AML-193 (cell line): ENCODE measurements at places on chromosomes 12 and 14.
A peak's percentile ranks its signal among the peaks of the same experiment; 100 is the strongest.

GRCh38 chr12:122458105-122459035, 35.9 kb upstream of the CLIP1 start:
- no peak for DNase-seq

DNA sequence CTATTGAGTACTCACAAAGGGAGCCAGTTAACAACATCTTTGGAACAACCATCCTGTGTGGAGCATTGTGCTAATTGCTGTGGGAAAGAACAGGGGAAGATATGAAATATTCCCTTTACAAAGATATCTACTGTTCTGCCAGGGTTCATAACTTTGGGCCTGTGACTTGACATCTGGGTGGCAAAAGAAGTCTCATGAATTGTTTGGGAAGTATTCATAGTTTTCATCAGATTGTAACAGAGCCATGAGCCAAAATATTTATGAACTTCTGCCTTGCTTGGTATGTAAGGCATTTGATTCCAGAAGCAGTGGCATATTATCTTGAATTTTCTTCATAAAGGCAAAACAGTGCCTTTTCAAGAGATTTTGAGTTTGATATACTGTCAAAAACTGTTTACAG, 816.2 kb downstream of the DIO2 start:
- no peak for DNase-seq

GRCh38 chr12:13144266-13144828, 40.9 kb upstream of the GSG1 start:
- DNase-seq: peak; percentile 52

DNA sequence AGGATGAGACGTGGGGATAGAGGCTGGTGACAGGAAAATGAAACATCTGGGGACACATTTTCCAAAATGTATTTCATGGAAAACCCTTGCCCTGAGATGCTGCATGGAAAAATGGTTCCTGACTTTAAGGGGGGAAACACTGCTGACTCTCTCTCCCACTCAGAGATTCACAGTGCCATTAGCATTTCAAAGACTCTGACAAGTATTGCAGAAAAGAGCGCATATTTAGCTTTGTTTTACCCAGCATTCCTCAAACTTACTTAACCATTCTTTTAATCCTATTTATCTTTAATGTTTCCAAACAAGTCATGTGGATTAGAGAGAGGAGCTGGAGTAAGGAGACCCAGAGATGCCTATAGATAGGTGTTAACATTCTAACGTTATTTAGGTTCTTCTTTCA, 141.8 kb upstream of the DYRK2 start:
- DNase-seq: no peak

- DNase-seq: no peak
These were observed 42.5 kb upstream of the MYBPC1 start for GRCh38 chr12:101552277-101552676.

DNA sequence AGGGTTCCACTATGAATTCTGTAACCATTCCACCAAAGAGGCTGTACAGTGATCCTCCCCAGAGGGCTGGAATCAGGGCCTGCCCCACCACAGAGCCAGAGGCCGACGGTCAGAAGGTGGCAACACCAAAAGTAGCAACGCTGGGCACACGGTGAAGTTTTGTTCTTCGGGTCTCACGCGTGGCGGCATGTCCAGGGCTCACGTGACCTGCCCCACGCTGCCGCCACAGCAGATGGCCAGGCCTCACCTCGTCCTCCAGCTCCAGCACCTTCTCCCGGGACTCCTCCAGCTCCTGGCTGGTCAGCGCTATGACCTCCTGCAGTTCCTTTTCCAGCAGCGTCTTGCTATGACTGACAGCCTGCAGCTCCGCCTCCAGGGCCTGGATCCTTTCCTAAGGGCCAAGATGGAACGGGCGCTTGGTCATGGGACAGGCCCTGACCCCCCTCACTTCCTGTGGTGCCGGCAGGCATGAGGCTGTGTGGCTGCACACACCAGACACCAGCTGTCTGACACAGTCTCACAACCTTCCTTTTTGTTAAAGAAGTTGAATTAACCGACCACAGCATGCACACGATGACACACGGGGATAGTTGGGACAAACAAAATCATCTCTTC, 22.4 kb upstream of the ANKLE2 start:
- DNase-seq: no peak

DNA sequence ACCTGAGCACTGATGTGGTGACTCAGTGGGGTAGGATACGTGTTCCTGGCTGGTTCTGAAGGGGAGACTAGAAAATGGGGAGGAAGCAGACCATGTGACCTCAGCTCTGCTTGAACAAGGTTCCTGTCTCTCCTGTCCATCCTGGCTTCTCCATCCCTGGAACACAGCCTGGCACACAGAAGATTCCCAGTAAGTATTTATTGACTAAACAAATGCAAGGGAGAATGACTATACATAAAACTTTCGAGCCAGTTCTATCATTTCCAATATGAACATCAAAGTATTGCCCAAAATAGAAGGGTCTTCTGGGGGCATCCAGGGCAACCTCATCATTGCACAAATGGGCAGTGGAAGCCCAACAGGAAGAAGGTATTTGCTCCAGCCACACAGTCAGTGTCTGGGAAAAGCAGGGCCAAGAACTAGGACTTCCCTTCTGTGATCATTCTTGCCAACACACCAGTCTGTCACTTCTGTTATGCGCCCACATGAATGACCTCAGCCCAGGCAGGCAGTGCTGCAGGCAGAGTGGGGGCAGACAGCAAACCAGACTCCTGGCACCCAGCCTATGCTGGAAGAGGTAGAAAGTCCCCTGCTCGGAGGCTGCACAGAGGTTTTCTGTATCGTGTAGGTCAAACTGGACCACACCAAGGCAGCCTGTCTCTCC, 5.6 kb upstream of the SERPINA9 start:
- no peak for DNase-seq

DNA sequence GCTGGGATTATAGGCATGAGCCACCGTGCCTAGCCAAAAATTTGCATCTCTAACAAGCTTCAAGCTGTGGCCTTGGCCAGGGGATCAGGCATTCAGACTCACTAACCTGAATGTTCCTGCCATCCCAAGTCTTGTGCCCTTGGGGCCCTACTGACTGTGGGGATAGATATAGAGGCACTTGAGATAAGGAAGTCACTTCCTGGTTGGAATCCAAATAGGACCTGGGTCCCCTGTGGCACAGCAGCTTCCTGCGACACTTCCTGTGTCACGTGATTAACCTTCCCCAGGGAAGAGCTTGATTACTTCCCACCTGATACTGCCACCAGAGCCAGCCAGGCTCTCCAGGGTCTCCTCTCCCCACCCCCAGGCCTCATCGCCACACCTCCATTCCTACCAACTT, 128.2 kb downstream of the BCL11B start:
- no peak for DNase-seq

DNA sequence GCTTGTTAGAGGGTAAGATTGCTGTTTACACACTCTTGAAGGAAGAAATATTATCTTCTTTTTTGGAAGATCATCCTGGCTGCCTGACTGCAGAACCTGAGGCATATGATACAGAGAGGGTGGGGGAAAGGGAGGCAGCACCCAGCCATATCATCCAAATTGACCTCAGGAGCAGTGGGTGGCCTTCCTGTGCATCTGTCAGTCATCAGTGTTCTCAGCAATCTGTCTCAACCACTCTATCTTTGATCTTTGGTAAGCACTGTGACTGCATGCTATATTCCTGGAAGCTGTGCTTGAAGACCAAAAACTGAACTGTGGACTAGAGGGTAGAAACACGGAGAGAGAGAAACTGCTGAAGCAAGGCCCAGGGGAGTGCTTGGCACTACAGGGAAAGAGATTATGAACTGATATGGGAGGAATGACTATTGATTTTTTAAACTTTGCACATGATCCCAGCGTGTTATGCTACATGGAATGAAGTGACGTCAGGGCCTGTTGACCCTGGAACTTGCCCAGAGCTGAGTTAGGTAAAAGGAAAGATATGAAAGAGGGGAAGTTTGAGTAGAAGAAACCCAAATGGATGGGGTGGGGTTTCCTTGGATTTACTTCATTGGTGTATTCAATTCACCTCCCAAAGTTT, 171.5 kb downstream of the ASCL1 start:
- DNase-seq: no peak

DNA sequence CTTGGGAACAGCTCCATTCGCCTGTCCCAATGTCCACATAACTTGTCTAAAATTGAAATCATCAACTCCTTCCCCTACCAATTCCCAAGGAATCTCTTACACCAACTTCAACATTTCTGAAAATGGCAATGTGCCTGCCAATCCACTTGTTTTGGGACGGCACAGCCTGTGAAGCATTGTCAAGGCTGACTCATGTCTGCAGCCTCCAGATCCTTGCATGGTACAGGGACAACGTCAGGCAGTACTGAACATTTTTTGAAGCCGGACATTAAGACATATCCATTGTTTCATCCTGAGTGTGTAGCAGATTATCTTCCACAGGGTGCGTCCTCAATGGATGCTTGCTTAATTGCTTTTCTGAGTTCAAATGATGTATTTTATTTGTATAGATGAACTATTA, 794.1 kb downstream of the BCL11B start:
- no peak for DNase-seq
